ENCODE measurements at places on chromosomes 16 and 17. TPM values are rescaled to one million over a fixed set of nuclear protein-coding genes. Genes with fewer than 3 reads are reported as not detected.

DNA sequence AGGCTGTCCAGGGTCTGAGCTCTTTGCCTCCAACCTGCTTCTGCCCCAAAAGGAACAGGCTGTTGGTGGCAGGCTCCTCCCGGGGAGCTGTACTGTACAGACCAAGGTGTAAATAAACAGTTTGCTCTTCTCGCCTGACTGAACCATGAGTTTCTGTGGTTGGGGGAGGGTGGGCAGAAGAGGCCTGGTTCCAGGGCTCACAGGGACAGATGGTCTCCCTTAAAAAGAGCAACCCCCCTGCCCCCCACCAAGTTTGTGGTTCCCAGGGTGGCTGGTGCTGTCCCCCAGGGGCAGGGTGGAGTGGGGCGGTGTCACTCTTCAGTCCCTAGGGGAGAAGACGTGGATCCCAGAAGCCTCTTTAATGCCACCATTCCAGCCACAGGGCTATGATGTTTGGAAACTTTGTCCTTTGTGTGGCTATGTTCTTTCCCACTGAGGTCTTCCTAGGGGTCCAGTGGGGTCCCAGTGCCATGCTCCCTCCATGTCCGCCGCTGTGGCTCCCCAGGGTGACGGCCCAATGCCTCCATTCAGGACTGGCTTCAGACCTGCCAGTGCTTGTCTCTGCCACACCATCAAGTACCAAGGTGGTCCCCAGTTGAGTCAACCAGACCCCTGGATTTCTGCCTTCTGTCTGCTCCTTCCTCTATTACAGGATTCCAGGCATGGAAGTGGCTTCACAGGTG lies 146.7 kb downstream of the RAB11FIP4 start:
- no peak for DNase-seq

CASKIN1 gene
- 4.2 TPM for total RNA-seq

DNA sequence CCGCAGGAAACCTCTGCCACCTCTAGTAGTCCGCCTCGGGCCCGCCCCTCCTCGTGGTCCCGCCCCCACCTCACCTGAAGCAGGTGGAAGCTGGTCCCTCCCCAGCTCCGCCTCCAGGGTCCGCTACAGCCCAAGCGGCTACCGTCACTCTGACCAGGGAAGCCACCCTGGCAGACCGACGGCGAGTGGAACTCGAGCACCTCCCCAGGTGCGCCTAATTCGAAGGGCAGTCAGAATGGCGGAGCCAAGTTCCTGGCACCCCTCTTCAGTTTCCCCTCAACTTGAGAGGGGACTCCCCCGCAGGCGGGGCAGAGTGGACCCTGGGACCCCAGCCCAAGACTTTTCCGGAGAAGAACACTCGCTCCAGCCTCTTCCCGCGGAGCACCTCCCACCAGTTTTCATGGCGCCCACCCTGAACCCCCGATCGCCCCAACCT lies 507 bp downstream of the FHOD1 start:
- DNase-seq, result peak; percentile 53

GRCh38 chr16:2987833-2988232 lies 7.6 kb upstream of the PKMYT1 start:
- no peak for DNase-seq

SEPTIN12 gene
- not detected for total RNA-seq

AOC3 gene
- 0.78 TPM for total RNA-seq
